ENCODE measurements at places on chromosomes 16 and 17.

DNA sequence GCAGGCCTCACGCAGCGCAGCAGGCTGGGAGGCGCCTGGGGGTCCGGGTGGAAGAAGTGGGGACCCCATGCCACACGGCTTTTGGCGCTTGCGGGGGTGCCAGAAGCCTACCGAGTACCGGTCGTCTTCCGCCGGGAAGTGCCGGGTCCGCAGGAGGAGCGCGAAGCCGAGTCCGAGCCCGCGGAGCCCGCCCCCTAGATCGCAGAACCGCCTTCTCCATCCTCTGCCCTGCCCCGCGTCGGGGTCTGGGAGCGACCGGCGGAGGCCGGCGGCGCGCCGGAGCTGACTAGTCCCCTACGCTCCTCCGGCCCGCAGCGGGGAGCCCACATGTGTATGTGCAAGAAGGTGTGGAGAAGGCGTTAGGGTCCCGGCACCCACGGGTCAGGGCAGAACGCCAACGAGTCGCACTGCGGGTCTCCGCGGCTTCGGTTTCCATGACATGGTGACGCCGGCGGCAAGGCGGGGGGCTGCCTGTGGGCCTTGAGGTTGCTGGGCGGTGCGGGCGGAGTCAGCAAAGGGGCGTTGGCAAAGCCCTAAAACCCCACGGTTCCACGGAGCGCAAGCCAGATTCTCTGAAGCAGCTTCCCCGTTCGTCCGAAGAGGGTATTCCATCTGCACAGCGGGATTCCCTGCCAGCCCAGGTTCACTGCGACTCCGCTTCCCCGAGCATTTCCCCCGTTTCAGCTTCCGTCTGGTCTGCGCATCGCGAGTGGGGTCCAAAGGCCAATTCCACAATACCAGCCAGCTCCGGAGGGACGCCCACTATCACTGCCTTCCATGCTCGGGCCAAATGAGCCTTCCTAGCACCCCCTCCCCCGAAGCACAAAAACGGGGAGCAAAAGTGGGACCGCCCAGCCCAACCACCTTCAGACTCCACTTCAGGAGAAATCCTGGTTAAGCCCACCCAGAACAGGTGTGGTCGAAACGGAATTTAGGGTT is 2.3 kb upstream of the LHX1 start:
- DNase-seq = peak; percentile 29

GRCh38 chr16:83335076-83335475 is 472.7 kb upstream of the HSBP1 start:
- no peak for DNase-seq

GRCh38 chr16:57525761-57526160 is 10.6 kb downstream of the CCDC102A start:
- no peak for DNase-seq

DNA sequence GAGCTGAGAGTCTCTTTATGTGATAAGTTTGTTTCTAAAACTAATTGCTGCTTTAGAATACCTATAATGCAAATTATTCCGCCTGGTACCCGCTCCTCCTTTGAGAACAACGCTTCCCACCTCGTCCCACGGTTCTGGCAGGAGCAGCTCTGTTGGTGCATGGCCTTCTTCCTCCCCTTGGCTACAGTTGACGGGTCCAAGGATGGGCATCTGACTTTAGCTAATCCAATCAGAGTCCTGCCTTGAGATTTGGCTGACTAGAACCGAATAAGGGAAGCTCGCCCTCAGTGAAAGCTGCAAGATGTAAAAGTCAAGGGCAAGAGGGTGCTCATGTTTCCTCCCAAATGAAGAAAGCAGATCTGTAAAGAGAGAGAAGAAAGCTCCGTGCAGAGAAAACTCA is 481.3 kb downstream of the SLC39A11 start:
- no peak for DNase-seq

DNA sequence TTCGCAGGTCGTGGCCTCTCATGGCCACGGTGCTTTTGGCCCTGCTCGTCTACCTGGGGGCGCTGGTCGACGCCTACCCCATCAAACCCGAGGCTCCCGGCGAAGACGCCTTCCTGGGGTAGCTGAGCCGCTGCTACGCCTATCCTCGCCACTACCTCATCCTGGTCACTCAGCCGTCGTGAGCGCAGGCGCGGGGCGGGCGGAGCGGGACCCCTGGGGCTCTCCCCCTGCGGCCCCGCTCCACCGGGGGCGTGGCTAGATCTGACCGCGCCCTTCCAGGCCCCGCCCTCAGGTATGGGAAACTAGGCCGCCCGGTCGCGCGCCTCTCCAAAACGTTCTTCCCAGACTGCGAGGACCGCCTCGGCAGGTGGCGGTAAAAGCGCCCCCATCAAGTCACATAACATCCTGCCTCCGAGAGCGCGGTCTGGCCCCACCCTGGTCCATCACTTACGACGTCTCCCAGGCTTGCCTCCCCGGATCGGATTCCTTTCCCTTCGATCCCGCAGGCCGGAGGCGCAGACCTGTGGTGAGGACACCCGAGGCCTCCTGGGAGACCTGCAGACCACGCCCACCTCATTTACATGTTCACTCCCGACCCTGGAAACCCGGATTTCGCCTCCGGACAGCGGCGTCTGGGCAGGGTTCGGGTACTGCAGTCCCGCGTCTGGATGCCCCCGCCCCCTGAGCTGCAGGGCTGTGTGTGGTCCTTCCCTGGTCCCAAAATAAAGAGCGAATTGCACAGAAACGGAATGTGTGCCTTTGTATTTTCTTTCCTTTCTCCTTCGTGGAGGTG is 91.5 kb upstream of the TMEM97 start:
- no peak for DNase-seq

DNA sequence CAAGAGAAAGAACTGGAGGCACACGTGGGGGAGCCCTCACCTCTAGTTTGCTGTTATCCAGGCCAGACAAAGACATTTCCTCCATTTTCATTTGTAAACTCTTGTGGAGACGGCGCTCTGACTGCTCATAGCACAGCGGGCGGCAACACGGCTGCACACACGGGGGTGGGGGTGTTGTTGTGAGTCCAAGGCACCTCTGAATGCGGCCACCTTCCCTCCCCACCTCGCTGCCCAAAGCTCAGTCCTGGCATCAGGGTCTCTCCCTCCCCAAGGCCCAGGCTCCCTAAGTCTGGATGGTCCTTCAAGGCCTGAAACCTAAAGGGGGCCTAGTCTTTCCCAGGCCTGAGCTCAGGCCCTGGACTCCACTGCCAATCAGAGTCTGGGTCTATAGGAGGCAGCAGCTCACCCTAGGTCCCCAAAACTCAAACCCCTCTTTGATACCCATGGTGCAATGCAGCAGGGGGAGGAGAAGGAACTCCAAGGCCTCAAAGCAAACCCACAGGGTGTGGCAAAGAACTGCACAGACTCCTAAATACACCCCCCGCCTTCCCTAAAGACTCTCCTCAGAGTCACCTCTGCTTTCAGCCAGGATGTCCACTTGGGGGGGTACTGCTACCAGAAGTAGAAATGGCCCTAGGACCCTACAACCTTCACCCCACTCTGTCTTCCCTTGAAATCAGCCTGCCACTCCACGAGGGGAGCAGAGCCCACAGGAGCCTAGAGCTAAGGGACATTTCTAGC is 1.5 kb downstream of the ATXN7L3 start:
- peak; percentile 74 for DNase-seq

- DNase-seq = no peak
Measured at GRCh38 chr17:58333736-58334207, 5.2 kb upstream of the TSPOAP1 start.

GRCh38 chr16:52869243-52869642 is 183.5 kb downstream of the CHD9NB start:
- no peak for DNase-seq

- DNase-seq = no peak
Measured at GRCh38 chr17:63150994-63151464, 185.0 kb downstream of the TANC2 start.

DNA sequence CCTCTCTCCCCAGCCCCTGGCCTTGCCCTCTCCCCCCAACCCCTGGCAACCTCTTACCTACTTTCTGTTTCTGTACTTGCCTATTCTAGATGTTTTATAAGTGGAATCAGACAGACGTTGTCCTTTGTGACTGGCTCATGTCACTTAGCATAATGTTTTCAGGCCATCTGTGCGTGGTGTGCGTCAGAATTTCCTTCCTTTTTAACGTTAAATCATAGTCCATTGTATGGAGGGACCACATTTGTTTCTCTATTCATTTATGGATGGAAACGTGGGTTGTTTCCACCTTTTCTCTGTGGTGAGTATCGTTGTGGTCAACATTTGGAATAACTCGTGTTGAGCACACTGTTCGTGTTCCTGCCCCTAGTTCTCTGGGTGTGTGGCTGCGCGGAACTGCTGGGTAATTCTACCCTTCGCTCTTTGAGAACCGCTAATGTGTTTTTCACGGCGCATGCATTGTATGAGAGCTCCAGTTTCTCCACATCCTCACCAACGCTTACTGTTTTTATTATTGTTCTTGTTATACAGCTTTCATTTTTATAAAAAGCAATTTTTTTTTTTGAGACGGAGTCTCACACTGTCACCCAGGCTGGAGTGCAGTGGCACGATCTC is 26.3 kb downstream of the ACTG1 start:
- no peak for DNase-seq

GRCh38 chr17:2735896-2736295 is 13.6 kb downstream of the CCDC92B start:
- no peak for DNase-seq

GRCh38 chr16:51592001-51592501 is 441.0 kb upstream of the SALL1 start:
- no peak for DNase-seq

Measured in stimulated activated naive CD4-positive, alpha-beta T cell (primary cell).